GOT3 (cell line): ENCODE measurements at places on chromosomes 2 and 18.

DNA sequence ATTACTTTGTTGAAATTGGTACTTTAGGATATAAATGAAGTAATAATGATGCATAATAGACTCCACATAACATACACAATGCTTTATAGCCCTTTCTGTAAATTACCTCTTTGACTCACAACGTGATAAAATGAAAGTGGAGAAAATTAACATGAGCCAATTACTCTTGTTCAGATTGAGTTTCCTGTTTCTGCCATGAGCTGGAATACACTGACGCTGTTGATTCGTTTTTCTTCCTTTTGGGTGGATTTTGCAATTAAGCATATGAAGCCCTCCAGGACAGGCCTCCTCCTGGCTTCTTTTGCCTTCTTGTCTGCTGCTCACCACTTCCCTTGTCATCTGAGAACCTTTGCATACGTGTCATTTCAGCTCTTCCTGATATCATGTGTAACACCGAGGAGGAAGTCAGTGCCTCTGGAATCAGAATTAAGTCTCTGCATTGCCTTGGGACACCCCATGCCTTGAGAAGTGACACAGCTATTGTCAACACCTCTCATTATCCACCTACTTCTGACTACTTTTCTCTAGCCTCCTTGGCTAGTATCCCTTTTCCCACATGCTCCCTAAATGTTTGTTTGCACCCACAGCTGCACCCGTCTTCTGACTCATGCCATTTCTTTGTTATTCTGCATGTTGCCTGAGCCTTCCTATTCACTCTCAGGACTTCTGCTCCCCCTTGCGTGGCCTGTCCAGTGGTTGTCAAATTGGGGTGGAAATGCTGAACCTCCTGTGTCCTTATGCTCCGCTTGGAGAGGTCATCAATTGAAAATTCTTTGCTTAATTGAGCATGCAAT is 134.1 kb downstream of the FMNL2 start:
- no peak for DNase-seq

DNA sequence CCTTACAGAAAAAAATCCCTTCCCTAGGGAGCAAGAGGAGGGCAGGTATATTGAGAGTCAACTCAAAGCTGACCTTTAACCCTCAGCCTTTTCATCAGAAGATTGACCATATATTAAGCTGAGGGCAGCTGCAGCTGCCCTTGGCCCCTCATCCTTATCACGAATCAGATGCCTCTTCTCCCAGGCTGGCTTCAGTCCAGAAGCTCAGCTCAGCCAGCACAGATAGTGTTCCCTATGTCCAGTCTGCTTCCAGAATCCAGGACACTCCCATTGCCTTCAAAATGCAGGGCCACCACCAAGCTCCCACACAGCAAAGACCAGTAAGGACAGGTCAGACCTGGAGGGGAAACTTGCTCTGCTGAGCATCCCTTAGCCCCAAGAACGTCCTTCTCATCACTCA is 146.1 kb downstream of the BCL11A start:
- no peak for DNase-seq

- no peak for DNase-seq
Measured at GRCh38 chr2:241553981-241554380, 4.6 kb upstream of the BOK start.

GRCh38 chr18:25081001-25081400 is 271.0 kb downstream of the ZNF521 start:
- no peak for DNase-seq

DNA sequence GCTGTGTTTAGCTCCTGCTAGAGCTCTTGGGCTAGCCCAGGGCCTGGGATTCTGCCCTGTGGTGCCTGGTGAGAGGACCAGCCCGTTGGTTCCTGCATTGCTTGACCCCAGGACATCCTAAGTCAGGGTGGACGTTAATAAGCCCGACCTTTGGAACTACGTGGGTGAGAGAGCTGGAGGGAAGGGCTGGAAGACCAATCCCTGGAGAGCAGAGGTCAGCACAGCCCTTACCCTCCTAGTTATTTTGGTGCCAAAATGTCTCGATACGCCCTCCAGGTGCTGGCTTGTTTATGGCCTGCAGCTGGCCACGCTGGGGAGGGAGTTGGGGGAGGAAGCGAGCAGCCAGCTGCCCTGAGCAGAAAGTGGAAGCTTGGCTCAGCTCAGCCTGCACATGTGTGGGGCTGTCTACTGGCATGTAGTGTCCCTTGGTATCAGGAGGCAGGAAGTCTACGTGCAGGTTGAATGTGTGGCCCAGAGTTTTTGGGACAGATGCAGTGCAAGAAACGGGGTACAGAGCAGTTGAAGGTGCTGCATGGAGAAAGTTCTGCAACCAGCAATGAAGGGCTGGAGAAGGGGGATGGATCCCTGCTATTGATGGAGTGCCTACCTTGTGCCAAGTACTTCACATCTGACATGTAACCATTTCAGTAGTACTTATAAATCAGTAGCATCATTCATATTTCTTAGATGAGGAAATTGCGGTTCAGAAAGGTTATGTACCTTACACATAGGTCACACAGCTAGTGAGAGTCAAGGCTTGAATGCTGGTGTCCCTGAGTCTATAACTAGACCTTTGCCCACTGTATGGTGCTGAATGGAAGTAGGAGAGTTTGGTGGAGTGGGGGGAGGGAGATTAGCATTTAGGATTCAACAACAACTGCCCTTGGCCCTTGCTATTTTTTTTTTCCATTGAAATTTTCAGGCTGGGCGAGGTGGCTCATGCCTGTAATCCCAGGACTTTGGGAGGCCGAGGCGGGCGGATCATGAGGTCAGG is 5.0 kb upstream of the DGKD start:
- DNase-seq: no peak

DNA sequence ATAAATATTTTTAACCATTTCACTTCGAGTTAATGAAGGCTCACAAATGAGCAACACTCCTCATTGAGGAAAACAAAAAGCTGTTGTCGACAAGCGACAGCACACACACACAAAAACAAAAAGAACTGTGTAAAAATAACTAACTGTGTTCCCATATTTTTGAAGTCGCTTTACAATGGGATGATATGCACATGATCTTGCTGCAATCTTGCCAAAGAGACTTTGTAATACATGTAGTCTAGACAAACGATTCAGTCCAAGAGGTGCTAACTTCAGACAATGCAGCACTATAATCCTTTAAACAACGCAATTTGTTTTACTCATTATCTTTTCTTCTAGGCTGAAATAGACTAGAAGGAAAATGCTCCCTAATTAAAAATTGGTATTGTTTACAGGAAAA is 7.2 kb upstream of the USP34 start:
- no peak for DNase-seq

DNA sequence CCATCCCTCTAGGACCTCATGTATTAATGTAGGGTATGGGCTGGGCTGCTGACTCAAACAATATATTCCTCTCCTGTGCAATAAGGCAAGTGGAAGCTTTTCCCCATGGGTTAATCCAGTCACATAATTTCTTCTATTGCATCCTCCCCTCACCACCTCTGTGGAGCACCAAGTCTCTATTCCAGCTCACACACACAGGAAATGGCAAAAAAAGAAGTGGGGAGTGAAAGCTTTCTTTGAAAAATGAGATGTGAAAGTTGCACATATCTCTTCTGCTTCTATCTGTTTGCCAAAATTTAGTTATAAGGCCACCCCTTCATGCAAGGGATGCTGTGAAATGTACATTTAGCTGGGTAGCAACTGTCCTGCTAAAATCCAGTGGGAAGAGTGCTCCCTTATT is 121.3 kb downstream of the CDC42EP3 start:
- DNase-seq: no peak

DNA sequence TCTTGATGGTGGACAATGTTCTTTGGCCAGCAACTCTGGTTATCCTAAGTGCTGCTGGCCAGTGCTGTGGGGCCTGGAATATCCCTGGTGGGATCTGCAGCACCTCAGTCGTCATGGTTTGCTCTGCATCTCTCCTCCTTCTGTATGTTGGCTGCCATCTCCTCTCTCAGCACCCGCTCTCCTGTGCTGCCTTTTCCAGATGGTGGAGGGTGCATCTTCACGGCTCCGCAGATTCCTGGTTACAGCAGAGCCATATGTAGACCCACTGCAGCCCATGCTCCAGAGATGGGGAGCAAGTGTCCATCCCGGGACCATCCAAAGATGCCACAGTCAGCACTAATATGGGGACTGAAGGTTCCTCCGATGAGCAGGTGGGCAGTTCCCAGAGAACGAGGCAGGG is 90.0 kb downstream of the VAPA start:
- DNase-seq: no peak

GRCh38 chr2:31420936-31421335 is 6.4 kb upstream of the XDH start:
- no peak for DNase-seq
